Ovary (tissue), 10 donors: ENCODE measurements at places on chromosomes 3 and 15. TPM values are rescaled to one million over a fixed set of nuclear protein-coding genes. Genes with fewer than 3 reads are reported as not detected.

DNA sequence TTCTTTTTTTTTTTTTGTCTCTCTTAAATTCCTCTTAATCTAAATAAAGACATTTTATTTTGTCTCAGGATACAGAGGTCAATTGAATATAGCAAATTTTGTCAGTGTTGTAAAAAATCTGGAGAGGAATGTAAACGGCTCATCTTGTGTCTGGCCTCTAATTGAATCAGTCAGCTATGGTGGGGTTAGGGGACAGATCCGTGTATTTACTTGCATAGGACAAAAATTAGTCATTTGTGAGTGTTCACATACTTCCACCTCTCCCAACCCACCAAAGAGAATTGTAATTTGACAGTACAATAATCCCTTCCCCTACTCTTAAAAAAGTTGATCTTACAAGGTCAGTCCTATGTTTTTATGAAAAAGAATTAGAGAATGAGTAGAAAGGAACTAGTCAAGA is 18.3 kb downstream of the PPARG start:
- H3K4me1 ChIP-seq: peaks cover 8% of the 10 kb centered on the region
- no peak overlapping the region for H3K4me3 ChIP-seq
- H3K36me3 ChIP-seq: no peaks in the 10 kb centered on the region
- no peaks in the 10 kb centered on the region for H3K27me3 ChIP-seq
- no peak overlapping the region for H3K27ac ChIP-seq

DNA sequence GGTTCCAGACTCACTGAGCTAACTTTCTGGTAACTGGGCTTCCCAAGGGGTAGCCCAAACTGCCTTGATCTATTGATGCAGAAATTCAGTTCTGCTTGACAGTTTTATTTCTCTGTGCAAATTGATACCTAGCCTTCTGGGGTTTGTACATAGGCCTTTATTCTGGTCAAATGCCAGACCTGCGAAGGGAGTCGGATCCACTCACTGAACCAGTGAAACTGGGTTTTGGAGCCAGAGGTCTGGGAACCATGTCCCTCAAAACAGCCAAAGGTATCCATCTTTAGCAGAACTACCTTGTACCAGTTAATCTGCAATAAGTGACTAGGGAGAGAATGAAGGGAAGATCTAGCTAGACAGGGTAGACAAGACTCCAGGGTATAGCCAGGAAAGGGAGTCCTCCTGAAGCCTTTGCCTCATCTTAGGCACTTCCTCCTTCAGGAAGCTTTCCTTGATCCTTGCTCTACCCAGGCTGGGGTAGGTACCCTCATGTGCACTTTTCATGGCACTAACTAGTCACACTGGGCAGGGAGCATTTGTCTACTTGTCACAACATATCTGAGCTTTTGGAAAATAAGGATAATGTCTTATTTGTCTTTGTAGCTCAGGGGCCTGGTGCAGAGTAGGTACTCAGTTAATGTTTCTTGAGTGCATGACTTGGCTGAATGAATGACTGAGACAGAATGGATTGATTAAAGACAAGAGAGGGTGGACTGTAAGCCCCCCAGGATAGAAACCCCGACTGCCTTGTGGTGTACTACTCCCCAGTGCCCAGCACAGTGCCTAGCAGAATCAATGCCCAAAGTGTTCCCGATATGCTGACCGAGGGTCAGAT is 1.4 kb upstream of the SNX33 start:
- peaks cover 27% of the 10 kb centered on the region for H3K4me1 ChIP-seq
- peak overlapping the region; percentile 96 for H3K27ac ChIP-seq
- no peak for DNase-seq
- no peaks in the 10 kb centered on the region for H3K27me3 ChIP-seq
- H3K36me3 ChIP-seq: no peaks in the 10 kb centered on the region

GRCh38 chr3:193132964-193133363 is 108.1 kb upstream of the PLAAT1 start:
- no peak for DNase-seq
- no peak overlapping the region for H3K4me3 ChIP-seq
- H3K4me1 ChIP-seq: no peaks in the 10 kb centered on the region
- H3K27ac ChIP-seq: no peak overlapping the region
- H3K27me3 ChIP-seq: no peaks in the 10 kb centered on the region

DNA sequence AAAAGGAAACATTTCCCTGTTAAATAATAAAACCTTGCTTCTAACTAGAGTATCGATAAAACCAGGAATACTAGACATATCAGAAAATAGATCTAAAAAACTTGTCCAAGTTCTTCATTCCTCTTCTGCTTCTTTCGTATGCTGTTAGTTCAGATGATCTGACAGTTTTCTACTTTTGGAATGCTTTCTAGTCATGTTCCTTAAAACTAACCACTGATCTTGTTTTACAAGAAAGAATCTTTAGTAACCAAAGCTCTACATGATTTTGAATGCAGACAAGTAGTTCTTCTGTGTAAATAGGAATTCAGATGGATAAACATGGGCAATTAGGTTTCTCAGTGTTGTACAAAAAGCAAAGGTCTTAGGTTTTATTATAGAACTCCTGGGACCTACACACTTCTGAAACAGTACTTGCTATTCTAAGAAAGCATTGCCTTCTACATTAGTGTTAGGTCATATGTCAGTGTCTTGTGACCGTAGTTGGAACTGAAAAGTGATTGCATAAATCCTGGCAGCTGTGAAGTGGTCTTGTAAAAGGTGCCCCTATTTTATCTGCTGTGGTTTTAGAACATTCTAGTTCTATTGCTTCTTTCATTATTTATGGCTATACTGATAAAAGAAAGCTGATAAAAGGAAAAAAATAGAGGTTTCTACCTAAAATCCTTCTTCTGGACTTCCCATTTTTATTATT is 40.7 kb downstream of the SNRK start:
- no peak overlapping the region for H3K4me3 ChIP-seq
- no peak overlapping the region for H3K27ac ChIP-seq
- no peak for DNase-seq

DNA sequence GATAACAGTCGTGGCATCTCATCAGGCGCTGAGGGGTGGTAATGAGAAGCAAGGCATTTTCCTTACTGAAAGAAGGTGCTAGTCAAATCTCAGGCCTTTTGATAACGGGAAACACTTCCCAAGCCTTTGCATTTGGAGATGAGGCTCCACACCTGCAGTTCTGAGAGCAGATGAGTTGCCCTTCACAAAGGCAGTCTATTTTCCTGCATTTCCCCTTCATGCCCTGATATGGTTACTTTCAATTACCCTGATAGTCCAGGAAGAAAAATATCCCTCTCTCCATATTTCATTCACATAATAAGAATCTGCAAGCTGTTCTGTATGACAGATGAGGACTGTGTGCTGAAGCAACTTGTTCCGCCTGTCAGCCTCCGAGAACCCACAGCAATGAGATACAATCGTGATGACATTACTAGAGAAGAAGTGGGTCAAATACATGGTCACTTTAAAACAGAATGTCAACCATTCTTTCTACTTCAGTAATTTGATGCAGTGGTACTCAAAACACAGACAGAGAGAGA is 25.0 kb downstream of the FHIT start:
- H3K4me1 ChIP-seq: peaks cover 7% of the 10 kb centered on the region
- no peak overlapping the region for H3K4me3 ChIP-seq
- no peak overlapping the region for H3K27ac ChIP-seq
- no peak for DNase-seq
- no peaks in the 10 kb centered on the region for H3K36me3 ChIP-seq
- no peaks in the 10 kb centered on the region for H3K27me3 ChIP-seq

GRCh38 chr3:78562328-78562727 is 1205.5 kb downstream of the ROBO1 start:
- H3K36me3 ChIP-seq: no peaks in the 10 kb centered on the region
- H3K27me3 ChIP-seq: no peaks in the 10 kb centered on the region
- DNase-seq: no peak
- no peak overlapping the region for H3K27ac ChIP-seq

DNA sequence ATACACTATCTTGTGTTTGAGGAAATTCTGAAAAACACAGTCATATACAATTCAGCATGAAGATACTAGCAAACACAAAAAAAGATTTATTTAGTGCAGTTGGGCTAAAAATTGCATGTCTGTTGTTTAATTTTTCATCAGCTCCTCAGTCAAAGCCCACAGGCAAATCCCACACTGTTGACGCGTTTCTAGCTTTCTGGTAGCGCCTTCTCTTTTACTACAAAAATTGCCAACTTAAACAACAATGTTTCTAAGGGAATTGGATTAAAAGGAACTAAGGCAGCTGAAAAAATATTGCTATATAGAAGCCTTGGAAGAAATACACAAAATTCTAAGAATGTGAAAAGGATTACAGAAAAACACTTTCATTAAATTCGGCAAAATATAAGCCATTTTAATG is 196.7 kb upstream of the P2RY1 start:
- peaks cover 4% of the 10 kb centered on the region for H3K4me1 ChIP-seq
- peak overlapping the region; percentile 34 for H3K27ac ChIP-seq
- no peak for DNase-seq
- no peaks in the 10 kb centered on the region for H3K27me3 ChIP-seq
- H3K4me3 ChIP-seq: no peak overlapping the region

GRCh38 chr15:75729326-75730069 is 16.9 kb upstream of the CSPG4 start:
- H3K27ac ChIP-seq: no peak overlapping the region
- DNase-seq: no peak
- no peaks in the 10 kb centered on the region for H3K36me3 ChIP-seq
- peaks cover 4% of the 10 kb centered on the region for H3K4me1 ChIP-seq
- H3K27me3 ChIP-seq: no peaks in the 10 kb centered on the region

GRCh38 chr3:89252860-89253259 is 145.4 kb downstream of the EPHA3 start:
- H3K4me1 ChIP-seq: no peaks in the 10 kb centered on the region
- no peak overlapping the region for H3K27ac ChIP-seq
- H3K4me3 ChIP-seq: no peak overlapping the region
- no peak for DNase-seq
- no peaks in the 10 kb centered on the region for H3K36me3 ChIP-seq

DNA sequence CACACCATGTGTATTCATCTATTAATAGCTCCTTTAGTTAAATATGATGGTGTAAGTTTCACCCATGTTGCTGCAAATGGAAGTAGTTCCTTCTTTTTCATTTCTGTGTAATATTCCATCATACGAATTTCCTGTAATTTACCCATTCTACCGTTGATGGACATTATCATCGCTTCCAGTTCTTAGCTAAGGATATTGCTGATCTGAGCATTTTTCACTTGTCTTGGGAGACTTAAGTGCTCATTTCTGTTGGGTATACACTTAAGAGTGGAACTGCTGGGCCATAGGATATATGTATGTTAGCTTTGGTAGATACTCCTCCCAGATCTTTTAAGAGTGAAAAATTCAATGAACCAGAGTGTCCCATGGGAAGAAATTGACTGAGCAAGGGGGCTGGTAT is 11.0 kb downstream of the PLIN1 start:
- H3K4me3 ChIP-seq: no peak overlapping the region
- H3K27me3 ChIP-seq: no peaks in the 10 kb centered on the region

DNA sequence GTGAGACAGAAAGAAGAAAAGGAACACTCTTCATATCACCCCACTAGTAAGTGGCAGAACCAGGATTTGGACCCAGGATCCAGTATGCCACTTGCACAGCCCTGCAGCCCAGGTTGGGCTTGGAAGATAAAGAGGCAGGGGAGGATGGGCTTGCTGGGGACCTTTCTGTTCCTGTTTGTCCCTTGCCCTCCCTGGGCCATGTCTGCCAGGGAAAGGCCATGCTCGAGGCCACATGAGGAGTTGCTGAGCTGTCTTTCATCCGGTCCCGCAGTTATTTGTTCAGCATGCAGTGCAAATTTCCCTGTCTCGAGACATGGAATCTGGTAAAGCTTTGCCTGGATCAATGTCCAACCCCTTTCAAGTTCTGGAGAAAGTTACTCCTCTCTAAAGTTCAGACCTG is 116.0 kb upstream of the MRPS22 start:
- no peaks in the 10 kb centered on the region for H3K27me3 ChIP-seq
- DNase-seq: no peak
- no peak overlapping the region for H3K4me3 ChIP-seq
- peaks cover 20% of the 10 kb centered on the region for H3K4me1 ChIP-seq
- no peaks in the 10 kb centered on the region for H3K36me3 ChIP-seq

GRCh38 chr3:115784739-115785536 is 161.6 kb downstream of the GAP43 start:
- H3K27ac ChIP-seq: peak overlapping the region; percentile 95
- no peaks in the 10 kb centered on the region for H3K27me3 ChIP-seq
- DNase-seq: no peak
- H3K4me1 ChIP-seq: peaks cover 1% of the 10 kb centered on the region

DNA sequence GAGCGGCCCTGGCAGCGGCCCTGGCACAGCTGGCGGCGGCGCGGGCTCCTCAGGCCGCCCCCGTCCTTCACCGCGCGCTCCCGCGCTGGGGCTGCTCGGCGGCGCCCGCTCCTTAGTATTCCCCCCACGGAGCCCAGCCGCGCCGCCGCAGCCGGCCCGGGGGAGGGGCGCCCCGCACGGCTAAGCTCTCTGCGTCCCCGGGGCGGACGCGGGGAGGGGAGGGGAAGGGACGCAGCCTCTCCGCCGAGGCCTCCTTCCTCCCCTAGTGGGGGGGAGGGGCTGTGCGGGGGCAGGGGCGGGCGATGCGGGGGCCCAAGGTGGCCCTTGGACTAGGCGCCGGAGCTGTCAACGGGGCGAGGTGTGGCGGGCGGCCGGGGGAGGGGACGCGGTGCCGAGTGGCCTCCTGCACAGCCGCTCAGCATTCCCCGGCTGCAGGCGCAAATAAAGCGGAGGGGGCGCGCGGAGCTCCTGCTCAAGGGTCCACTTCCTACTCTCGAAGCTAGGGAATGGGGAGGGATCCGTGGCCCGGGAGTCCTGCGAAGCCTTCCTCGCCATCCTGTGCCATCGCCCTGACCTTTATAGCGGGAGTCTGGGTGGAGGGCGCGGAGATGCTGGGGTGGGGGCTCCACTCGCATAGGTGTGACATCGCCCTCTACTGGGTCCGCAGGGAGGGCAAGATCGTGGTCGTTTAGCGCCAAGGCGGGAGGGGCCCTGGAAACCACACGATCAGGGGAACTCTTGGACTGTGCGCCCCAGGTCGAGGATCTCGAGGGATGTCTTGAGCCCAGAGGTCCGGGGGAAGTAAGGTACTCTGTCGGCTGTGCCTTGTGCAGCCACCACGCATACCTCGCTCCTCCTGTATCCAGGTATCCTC is 22.2 kb downstream of the EPHB3 start:
- H3K4me3 ChIP-seq: peak overlapping the region; percentile 42
- H3K27me3 ChIP-seq: no peaks in the 10 kb centered on the region
- H3K27ac ChIP-seq: peak overlapping the region; percentile 86
- H3K4me1 ChIP-seq: peaks cover 13% of the 10 kb centered on the region
- H3K36me3 ChIP-seq: no peaks in the 10 kb centered on the region
- peak; percentile 69 for DNase-seq

- DNase-seq: no peak
- H3K36me3 ChIP-seq: no peaks in the 10 kb centered on the region
- H3K27ac ChIP-seq: no peak overlapping the region
- H3K27me3 ChIP-seq: no peaks in the 10 kb centered on the region
- peaks cover 1% of the 10 kb centered on the region for H3K4me1 ChIP-seq
Observed at GRCh38 chr3:142028243-142028777, 121.0 kb downstream of the TFDP2 start.

CTXND1 gene
- total RNA-seq: 0.05 TPM

ADGRG7 gene
- total RNA-seq: not detected

SUSD5 gene
- total RNA-seq: 2.7 TPM
